CD4-positive, alpha-beta T cell (primary cell): ENCODE measurements at places on chromosomes 2 and 18. TPM values are rescaled to one million over a fixed set of nuclear protein-coding genes. Genes with fewer than 3 reads are reported as not detected.

The SPDYA gene
- total RNA-seq: 12.8 TPM

DNA sequence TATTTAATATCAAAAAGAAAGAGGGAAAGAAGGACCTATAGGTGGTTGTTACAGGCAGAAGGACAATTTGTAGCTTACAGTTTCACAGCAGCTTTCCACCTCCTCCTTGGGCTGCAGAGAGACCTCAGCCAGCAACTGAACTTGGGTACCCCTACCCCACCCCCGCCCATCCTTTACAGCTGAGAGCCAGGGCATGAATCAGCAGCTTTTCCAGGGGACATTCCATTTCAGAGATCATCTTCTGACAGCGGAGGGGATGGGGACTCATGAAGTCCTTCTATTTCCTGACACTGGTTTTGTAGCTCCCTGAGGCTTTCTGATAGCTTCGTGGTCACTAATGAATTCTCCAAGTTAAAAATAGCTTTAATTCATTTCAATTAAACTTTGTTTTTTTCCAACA lies 96.4 kb downstream of the ITGB1BP1 start:
- DNase-seq: no peak

DNA sequence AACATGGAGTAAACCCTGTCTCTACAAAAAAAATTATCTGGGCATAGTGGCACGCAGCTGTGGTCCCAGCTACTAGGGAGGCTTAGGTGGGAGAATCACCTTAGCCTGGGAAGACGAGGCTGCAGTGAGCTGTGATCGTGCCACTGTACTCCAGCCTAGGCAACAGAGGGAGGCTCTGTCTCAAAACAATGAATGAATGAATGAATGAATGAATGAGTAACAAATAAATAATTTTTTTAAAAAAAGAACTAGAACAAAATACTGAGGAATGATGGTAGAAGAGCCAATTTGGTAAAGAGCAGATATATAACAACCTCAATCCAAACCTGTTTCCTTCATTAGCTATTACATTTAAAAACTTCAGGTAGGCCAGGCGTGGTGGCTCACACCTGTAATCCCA lies 60.1 kb downstream of the STRN start:
- no peak for DNase-seq

The FOXI3 gene
- total RNA-seq: not detected

DNA sequence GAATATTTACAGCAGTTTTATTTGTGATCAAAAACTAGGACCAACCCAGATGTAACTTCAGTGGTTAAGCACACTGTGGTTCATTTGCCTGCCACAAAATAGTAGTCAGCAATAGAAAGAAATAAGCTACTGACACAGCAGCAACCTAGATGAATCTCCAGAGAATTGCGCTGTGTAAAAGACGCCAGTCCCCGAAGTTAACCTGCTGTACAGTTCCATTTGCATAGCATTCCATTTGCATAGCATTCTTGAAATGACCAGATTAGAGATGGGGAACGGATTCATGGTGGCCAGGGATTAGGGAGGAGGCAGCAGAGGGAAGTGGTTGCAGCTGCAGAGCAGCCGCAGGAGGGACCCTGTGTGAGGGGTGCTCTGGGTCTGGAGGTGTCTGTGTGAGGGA lies 39.3 kb upstream of the NFATC1 start:
- DNase-seq: no peak

DNA sequence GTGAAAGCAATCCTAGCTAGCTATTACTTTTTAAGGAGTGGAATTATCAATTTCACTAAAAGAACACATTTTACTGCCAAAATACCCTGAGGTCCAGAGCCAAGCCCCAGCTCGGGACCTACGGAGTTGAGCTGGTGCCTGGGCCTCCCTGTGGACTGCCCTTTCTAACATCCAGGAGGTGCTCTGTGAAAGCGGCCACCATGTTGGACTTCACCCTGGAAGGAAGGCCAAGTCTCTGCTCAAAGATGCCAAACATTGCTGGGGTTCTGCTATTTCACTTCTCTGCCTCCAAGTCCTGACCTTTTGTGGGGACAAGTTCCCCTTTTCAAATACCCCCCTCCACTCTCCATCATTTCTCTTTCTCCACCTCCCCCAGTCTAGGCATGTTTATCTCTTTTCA lies 498.7 kb upstream of the RAB6C start:
- no peak for DNase-seq

The STAT4 gene
- 83.0 TPM for total RNA-seq

DNA sequence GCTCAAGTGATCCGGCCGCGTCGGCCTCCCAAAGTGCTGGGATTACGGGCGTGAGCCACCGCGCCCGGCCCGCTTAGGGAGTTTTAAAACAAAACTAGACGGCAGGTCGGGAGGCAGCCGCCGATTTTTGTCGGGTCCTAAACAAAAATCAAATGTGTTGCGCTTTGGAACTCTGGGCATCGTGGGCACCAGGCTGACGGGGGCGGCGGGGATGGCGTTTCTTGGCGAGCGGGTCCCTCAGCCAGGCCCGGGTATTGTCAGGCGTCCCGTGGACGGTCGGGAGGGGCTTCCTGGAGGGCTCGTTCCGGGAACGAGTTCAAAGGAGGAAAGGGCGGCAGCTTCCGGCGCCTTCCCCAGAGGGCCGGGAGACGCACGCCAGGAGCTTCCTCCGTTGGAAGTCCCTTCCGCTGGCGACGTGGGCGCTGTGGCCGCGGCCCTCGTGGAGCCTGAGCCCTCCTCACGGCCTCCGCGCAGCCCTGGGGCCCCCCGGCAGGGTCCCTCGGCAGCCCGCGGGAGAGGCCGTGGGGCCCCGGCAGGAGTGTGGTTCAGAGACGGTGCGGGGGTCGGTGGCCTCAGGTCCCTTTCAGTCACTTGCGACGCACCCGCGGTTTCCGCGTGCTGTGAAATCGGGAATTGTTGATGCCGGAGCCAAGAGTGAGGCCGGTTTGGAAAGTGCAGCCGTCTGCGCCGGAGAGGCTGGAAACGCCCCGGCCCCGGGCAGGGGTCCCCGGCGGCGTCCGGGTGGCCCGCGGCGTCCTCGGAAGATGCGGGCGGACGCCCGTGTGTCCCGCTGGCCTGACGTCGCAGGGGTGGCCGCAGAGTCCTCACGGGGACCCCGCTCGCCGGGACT lies 59.3 kb downstream of the EMILIN2 start:
- peak; percentile 23 for DNase-seq

The SCG2 gene
- not detected for total RNA-seq

DNA sequence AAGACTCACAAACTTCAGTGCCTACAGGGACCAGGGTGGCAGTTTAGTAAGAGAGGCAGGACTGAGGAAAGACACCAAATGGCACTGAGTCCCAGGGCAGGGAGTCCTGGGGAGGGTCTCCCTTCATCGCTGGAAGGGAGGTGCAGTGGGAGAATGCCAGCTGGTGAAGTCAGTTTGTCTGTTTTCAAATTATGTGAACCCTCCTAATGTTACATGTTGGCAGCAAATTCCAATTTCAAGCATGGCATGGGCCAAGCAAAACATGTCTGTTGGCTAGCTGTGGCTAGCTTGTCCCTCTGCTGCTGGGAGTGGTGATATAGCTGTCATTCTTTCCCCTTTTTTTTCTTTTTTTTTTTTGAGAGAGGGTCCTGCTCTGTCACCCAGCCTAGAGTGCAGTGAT lies 55.9 kb upstream of the HAAO start:
- DNase-seq: no peak

The SLC11A1 gene
- 6.3 TPM for total RNA-seq
